ENCODE measurements at places on chromosomes 7 and 10. TPM values are rescaled to one million over a fixed set of nuclear protein-coding genes. Genes with fewer than 3 reads are reported as not detected.

ERCC6 gene
- 3.1 TPM for total RNA-seq

ADGRA1 gene
- total RNA-seq: under 0.01 TPM

ESYT2 gene
- 117 TPM for total RNA-seq

TAS2R41 gene
- not detected for total RNA-seq

MSMB gene
- total RNA-seq: not detected

CPN1 gene
- not detected for total RNA-seq

AEBP1 gene
- total RNA-seq: 45.1 TPM

SRRM3 gene
- 6.4 TPM for total RNA-seq

PARD3 gene
- 82.1 TPM for total RNA-seq

LIPN gene
- not detected for total RNA-seq

MLXIPL gene
- total RNA-seq: 4.4 TPM

APBB1IP gene
- 4.0 TPM for total RNA-seq

PVRIG gene
- 1.1 TPM for total RNA-seq

PLAU gene
- 12.2 TPM for total RNA-seq

A1CF gene
- 29.5 TPM for total RNA-seq

C10orf105 gene
- not detected for total RNA-seq

SCIN gene
- 46.6 TPM for total RNA-seq

FUOM gene
- 7.2 TPM for total RNA-seq

KIF5B gene
- 70.7 TPM for total RNA-seq

GARS1 gene
- 76.8 TPM for total RNA-seq

DKK1 gene
- total RNA-seq: not detected

TAS2R4 gene
- not detected for total RNA-seq

RELN gene
- 1.7 TPM for total RNA-seq

OR2A42 gene
- total RNA-seq: not detected

SAP25 gene
- total RNA-seq: 1.8 TPM

ADRA2A gene
- total RNA-seq: 0.58 TPM

BTBD16 gene
- not detected for total RNA-seq

ADAMTS14 gene
- not detected for total RNA-seq

RNF133 gene
- 11.6 TPM for total RNA-seq

GBX1 gene
- not detected for total RNA-seq

NPC1L1 gene
- 1.6 TPM for total RNA-seq

TBX20 gene
- not detected for total RNA-seq

MAGI2 gene
- total RNA-seq: 7.1 TPM

GRID2IP gene
- not detected for total RNA-seq

All from stomach (tissue), 19 donors.